ENCODE measurements at places on chromosomes 5 and 9.

DNA sequence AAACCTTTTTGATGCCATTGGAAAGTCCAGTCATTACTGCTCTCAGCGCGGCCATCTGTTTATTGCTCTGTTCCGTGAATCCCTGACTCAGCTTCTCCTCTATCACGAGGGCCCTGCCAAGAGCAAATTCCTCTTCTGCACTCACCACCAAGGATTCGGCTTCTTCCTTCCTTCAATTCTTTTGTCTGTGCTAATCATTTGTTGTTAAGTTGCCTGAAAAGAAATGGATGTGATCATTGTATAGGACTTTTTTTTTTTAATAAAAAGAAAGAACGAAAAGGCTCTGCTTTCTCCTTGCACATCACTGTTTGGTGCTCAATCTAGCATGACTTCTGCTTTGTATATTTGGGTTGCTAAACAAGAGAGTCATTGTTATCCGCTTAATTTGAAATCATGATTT lies 128.7 kb upstream of the PIK3R1 start:
- DNase-seq, result no peak

- DNase-seq, result peak; percentile 79
These were observed 17.3 kb upstream of the ODF2 start for GRCh38 chr9:128438343-128439109.

DNA sequence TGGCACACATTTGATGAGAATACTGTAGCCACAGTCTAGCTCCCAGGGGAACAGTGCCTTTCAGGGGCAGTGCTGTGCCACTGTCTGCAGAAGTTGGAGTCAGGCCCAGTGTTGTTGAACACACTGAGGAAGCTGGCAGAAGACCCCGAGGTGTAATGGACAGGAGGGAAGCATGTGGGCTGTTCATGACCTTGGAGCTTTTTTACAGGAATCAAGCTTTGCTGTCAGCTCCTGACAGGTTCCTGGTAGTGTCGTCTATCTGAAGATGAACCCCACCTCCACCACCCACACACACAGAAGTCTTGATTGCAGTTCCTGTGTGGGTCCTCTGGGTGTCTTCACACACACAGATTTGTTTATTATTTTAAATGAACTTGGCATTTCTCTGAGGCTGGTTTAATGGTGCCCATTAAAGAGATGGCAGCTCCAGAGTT lies 40.3 kb upstream of the TNFAIP8 start:
- DNase-seq, result peak; percentile 77

GRCh38 chr9:125822160-125822559 lies 75.0 kb downstream of the PBX3 start:
- no peak for DNase-seq

- no peak for DNase-seq
These were observed 111.6 kb upstream of the IQGAP2 start for GRCh38 chr5:76291305-76292077.

DNA sequence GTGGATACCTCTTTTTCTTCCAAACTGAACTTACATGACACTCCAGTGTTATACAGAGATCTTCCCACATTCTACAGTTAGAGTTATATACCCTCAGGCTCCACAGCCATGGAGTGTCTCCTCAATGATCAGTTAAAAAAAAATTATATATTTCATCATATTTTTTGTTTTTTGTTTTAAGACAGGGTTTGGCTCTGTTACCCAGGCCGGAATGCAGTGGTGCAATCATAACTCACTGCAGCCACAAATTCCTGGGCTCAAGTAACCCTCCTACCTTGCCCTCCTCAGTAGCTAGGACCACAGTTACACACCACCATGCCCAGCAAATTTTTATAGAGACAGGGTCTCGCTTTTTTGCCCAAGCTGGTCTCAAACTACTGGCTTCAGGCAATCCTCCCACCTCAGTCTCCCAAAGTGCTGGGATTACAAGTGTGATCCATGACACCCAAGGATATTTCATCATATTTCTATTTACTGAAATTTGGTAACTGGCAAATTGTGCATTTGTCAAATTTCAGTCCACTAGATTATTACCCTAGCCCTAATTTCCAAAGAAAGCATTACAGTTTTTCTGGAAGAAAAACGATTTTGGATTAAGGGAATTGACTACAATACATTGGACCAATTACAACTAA lies 18.1 kb upstream of the SCAI start:
- DNase-seq, result no peak

GRCh38 chr5:139654871-139655491 lies 6.8 kb downstream of the CXXC5 start:
- DNase-seq, result no peak

- DNase-seq, result no peak
These were observed 64.5 kb upstream of the ADAMTS2 start for GRCh38 chr5:179409806-179410205.

GRCh38 chr5:472076-472655 lies 29.2 kb downstream of the EXOC3 start:
- DNase-seq, result no peak

DNA sequence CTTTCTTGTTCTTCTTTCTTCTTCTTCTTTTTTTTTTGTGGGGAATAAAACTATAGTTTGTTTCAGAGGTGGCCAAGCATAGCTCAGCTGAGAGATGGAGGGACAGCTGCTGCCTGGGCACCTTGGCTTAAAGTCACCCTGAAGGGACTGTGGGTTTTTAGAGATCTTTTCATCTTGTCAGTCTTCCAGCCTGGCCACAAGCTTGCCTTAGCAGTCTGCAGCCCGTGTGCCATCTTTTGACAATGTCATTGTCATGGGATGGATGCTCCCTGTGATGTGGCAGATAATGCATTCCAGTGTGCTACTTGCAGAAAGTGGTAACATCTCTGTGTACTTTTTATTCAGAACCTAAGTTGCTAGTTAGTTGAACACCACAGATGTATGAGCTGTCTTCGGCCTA lies 280.8 kb downstream of the FANCC start:
- no peak for DNase-seq

DNA sequence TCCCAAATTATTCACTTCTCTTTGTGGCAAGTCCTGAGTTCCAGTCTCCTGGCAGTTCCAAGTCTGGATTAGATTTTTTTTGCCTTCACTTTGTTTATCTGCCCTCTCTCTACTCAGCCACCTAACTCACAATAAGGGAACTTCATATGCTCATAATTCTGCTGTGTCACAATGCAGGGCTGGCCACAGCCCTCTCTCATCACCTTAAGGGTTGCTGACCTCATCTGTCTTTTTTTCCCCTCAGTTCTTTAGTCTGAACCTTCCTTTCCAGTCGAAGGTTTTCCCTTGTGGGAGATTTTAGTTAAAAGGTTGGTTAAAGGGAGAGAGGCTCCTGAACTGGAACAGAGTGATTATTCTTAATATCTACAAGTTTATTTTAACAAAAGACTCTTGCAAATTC lies 4.1 kb downstream of the BAG1 start:
- no peak for DNase-seq

DNA sequence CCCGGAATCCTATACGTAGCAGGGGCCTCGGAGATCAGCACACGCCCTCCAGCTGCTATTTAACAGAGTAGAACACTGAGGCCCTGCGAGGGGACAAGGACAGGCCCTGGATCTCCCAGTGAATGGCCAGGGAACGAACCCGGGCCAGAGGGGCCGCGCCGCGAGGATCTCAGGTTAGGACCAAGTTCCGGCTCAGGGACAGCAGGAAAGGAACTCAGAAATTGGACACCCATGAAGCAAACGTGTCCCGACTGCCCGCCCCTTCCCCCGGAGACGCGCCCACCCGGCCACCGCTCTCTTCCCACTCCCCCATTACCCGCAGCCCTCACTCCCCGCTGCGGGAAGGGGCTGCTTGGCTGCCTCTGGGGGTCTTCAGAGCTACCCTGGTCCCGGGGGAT lies 1.0 kb upstream of the FOXE1 start:
- DNase-seq, result no peak

DNA sequence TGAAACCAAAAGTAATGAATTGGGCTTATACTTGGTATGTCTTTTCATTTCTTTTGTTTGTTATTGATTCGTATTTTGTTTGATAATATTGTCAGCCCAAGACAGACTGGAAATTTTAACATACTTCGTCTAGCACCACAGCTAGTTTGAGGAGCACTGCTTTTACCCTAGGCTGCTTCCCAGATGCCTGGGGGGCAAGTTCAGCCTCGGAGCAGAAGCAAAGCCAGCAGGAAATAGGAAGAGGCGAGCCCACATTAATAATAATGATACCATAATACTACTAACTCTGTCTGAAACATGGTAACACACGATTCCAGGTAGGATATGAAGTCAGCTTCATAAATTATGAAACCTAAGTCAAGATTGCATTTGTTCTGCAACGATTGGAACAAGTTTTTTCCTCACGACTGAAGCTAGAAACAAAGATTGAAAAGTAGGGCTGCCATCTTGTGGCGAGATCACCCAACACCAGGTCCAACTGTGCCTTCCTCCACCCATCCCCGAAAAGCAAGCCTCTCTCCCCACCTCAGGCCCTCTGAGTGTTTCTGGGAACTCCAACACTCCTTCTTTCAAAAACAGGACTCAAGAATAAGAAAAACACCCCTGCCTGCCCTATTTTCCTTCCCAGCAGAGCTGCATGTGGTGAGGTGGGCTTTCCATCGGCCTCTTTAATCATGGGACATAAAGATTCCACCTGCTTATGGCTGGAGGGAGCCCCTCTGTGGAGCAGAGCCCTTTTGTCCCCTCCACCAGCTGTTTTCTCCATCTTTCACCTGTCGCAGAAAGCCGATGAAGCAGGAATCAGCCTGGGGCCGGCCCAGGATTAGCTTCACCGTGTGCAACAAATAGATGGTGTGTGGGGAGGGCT lies 236.4 kb downstream of the CAAP1 start:
- DNase-seq, result no peak

DNA sequence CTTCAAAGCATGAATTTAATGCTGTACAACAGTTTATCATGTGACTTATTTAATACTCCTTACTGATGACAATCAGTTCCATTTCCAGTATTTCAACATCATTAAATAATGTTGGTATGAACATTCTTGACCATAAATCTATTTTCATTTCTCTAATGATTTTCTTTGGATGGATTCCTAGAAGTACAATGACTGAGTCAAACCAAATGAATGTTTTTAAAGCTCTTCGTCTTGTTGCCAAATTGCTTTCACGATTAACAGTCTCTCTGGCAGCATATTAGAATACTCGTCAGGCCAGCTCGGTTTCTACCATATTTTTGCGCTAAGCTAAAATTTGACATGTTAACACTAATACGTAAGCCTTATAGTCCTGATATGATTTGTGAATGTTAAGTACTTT lies 197.0 kb downstream of the TRPM3 start:
- no peak for DNase-seq

DNA sequence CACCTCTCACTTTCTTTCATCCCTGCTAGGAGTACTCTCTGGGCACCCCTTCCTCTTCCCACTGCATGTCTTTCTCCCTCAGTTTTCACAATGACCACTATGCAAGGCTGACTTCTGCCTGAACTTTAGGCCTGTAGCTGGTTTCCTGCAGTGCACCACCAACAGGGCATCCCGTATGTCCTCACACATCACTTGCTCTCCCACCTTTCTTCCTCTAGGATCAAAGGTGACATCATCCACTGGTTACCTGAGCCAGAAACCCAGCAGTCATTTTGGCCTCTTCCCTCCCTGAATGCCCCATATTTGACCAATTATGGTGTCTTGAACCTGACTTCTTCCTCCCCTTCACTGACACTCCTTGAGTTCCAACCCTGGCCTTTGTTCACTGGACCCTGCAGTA lies 8.5 kb downstream of the GAS1 start:
- DNase-seq, result no peak

DNA sequence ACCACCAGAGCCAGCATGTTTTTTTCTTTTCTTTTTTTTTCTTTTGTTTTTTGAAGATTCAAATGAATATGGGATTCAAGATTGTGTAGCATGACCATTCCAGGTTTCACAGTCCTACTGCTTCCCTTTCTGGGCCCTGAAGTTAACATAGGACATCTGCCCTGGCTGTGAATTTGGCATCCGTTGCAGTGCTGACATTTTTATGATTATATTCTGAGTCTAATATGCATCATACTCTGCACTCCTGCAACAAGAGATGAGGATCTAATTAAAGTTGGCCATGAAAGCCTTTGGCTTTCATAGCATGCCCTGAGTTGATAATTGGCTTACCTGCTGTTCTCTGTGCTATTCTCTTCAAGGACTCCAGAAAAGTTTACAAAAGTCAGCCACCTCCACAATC lies 29.8 kb downstream of the C5orf22 start:
- DNase-seq, result no peak

- no peak for DNase-seq
These were observed 297.9 kb upstream of the EDIL3 start for GRCh38 chr5:84682531-84682930.

- DNase-seq, result no peak
These were observed 12.5 kb downstream of the GARNL3 start for GRCh38 chr9:127277099-127277498.

GRCh38 chr5:5340206-5340729 lies 82.2 kb upstream of the ICE1 start:
- DNase-seq, result no peak

DNA sequence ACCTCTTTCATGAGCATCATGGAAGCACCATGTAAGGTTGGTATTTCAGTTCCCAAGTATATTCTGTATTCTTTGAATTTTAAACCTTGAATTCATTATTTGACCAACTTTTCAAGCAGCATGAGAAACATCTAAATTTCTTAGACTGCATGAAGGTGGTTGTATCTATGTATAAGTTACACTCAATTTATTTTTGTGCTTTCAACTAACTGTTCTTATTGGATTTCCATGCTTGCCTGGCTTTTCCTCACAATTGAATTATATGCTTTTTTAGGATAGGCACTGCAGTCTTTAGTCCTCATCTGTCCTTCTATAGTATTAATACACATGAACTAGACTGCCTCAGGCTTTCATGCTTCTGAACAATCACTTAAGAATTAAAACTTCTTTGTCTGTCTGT lies 134.0 kb downstream of the CEP120 start:
- DNase-seq, result no peak

DNA sequence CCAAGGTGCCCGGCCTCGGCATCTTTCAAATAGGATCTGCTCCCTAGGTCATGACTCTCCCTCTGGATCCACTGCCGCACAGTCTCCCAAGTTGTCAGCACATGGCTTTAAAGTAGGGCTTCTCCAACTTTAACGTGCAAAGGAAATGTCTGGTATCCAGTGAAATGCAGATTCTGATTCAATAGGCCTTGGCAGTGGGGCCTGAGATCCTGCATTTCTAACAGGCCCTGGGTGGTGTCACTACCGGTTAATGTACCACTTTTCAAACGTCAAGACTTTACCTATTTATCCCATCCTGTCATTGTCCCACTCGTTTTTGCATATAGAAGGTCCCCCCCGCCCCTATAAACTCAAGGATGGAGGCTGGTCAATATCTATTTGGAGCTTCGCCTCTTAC lies 137.6 kb upstream of the ZNF618 start:
- DNase-seq, result no peak

- DNase-seq, result no peak
These were observed 149.8 kb upstream of the RAPGEF1 start for GRCh38 chr9:131889437-131890251.

Data from CD4-positive, alpha-beta T cell treated with Interleukin-2 at 100 ng/mL for 4 hours (primary cell).